Activated naive CD4-positive, alpha-beta T cell (primary cell): ENCODE measurements at places on chromosomes 1 and 21.

GRCh38 chr1:200316148-200316803, 93.6 kb downstream of the ZNF281 start:
- no peak for DNase-seq

- no peak for DNase-seq
Measured at GRCh38 chr1:40876436-40876761, 14.2 kb upstream of the CITED4 start.

DNA sequence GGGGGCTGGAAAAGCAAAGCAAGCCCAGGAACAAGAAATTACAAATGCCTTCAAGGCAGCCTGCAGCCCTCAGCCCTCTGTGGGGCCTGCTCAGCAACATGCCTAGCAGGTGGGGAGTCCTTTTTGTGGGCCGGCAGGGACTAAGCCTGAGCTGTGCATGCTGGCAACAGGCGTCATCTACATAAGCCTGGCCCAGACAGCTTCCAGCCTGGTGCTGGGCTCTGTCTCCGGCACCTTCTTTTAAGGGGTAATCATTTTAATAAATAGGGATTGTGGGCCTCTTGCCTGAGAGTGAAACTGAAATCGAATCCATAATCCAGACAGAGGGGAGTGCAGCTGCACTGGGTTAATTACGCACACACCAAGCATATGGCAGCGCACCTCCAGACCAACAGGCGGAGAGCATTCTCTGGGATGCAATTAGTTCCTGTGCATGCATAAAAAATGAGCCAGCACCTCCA, 96.6 kb downstream of the DDX20 start:
- DNase-seq, result no peak

DNA sequence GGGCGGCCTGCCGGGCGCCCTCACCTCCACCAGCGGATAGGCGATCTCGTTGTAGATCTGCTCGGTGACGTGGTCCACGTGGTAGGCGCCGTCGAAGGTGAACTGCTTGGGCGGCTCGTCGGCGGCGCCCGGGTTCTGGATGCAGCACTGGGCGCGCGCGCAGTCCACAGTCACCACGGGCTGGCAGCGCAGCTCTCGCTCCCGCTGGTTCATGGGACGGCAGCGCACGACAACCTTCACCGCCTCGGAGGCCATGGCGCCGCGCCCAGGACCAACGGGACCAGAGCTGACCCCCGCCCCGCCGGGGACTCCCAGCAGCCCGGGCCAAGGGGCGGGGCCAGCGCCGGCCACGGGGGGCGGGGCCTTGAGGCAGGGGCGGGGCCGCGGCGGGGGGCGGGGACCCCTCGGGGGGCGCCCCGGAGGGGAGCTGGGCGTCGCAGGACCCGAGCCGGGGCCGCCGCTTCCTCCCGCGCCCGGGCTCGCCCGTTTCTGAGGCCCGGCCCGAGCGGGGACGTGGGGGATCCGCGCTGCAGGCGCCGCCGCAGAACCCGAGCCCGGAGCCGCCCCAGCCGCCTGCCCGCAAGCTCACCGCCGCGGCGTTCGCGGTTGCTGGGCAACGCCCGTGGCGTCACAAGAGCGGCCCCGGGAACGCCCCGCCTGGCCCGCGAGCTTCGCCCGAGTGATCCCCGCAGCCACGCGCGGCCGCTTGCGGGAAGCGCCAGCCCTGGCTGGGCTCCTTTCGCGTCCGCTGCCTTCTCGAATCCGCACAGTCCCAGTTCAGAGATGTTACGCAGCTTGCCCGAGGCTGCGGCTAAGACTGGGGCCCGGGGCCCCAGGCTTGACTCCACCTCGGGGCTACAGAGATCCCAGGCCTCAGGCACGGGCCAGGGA, at the start of gene KIF17:
TSS of gene KIF17 (minus strand) at position 556 of the 891 bp plus-strand sequence. CDS start at position 255, 301 bp downstream.
- no peak for DNase-seq

DNA sequence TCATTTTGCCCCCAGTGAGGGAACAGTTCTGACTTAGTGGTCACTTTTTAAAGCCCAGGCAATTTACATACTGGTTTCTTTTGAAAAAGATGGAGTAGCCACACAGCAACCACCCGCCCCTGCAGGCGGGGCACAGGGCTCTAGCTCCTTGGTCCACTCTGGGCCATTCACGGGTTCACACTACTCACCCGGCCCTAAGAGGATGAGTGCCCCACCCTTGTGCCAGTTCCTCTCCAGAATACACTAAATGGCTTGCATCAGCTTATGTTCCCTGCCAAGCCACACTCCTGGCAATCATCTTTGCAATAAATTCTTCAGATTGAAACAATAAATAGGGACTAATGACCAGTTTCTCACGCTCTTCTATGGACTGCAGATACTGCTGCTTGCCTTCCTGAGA, 15.7 kb upstream of the ATP13A2 start:
- no peak for DNase-seq

DNA sequence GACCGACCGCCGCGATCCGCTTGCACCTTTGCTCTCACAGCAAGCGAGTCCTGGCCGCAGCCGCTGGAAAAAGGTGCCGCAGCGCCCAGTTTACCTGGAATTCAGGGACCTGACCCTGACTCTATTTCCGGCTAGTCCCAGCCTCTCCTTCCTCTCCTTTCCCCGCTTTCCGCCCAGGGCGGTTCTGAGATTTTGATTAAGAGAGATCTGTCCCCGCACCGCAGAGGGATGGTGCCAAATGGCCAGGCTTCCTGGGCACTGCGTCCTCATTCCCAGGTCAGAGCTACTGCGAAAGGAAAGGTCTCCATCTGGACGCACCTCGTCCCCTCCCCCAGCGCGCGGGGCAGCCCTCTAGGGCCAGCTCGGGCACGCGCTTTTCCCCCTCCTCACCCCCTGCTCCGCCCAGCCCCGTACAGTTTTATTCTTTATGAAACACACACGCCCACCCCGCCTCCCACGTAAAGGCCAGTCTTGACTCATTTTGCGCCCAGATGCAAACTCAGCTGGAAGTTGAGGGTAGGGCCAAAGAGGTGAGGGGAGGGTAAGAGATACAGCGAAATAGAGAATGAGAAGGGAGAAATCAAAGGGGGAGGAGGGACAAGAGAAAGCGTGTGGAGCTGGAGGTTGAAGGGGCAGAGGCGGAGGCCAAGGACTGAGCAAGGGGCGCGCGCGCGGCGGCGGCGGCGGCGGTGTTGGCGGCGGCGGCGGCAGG, 411.8 kb upstream of the ESRRG start:
- no peak for DNase-seq

- no peak for DNase-seq
Measured at GRCh38 chr1:12778907-12779306, 5.4 kb downstream of the PRAMEF12 start.

- no peak for DNase-seq
Measured at GRCh38 chr1:183287191-183287675, 101.2 kb downstream of the LAMC2 start.

DNA sequence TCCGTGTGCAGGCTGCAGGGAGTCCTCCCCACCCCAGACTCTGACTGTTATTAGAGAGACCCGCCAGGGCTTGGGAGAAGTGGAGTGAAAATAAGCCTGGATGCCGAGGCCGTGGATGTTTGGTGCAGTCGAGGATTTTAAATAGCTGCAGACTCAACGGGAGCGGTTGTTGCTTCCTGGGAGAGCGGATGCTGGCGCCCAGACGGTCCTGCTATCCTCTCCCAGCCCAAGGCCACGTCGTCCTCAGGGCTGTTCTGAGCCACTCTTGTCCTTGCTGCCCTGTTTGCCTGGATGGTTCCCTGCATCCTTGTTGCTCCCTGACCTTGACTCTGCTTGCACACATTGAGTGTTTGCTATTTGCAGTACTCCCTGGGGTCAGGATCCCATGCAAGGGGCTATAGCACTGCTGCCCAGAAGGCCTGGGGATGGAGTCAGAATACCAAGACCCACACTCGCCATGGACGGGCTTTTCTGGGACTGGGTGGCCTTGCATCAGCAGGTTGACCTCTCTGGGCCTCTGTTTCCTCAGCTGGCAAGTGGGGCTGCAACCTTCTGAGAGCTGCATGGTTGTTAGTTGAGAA, 205.3 kb upstream of the C1orf174 start:
- DNase-seq, result no peak

DNA sequence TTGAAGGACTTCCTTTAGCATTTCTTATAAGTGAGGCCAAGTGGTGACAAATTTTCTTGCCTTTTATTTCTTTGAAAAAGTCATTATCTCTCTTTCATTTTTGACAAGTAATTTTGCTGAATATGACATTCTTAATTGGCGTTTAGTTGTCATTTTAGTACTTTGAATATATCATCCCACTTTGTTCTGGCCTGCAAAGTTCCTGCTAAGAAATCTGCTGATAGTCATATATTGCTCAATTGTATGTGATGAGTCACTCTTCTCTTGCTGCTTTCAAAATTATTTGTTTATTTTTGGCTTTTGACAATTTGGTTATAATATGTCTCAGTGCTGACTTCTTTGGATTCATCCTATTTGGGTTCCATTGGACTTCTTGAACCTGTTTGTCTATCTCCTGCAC, 312.6 kb downstream of the DUSP10 start:
- no peak for DNase-seq

DNA sequence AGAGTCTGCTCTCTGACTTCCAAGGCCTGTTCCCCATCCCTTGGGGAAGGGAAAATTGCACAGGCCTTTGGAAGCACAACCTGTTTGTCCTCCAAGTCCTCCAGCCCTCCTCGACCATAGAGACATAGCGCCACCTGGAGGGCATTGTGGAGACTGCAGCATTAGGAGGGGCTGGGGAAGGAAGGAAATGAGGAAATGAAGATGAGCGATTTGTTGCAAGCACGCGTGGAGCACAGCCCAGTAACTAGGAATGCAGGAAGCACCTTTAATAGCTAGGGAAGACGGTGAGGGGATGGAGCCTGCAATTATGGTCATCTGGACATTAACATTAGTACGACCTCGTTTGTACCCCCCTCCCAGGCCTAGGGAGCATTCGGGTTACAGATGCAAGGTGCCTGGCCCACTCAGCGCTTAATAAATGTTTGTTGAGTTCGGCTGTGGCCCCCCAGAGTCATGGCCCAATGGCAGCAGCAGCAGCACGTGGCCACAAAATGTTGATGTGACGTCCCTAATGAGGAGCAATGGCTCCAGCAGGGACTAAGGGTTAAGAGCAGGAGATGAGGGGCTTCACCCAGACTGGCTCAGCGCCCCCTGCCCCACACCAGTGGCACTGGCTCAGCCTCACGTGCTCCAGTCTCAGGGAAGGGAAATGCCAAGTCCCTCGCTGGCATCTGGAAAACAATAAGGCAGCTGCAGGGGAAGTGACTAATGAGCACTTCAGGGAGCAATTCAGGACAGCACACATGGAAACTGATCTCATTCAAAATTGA, 8.0 kb upstream of the CAMK2N1 start:
- peak; percentile 60 for DNase-seq

DNA sequence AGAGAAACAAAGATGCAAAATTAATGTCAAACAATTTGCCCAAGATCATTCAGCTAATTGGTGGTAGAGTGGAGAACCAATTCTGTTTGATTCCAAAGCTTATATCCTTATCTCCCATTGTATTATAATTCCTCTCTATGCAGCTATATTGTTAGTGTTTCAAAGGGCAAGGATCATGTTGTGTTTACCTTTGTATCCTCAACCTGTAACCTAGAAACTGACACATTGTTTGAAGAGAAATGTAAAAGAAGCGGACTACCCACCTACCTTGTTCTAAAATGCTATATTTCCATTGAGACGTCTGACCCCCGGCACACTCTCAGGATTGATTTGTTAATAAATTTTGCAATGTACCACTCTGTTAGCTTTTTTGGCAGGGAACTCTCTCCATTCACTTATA, 9.3 kb downstream of the RAVER2 start:
- no peak for DNase-seq

GRCh38 chr1:150596976-150597375, 17.6 kb upstream of the MCL1 start:
- no peak for DNase-seq

DNA sequence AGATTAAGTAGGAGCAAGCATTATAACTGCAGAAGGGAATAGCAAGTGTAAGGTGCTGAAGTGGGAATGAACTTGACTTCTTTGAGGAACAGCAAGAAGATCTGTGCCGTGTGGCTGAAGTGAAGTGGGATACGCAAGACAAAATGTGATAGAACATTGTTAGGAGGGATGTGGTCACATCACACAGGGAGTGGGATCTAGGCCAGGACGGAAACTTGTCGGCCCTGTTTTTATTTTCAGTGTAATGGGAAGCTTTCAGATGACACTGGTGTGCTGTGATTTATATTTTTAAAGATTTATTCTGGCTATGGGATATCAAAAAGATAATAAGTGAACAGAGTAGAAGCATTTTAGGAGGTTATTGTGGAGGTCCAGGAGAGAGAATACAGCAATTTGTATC, 116.4 kb downstream of the PLA2G4A start:
- no peak for DNase-seq

GRCh38 chr1:228860911-228861831, 125.9 kb downstream of the RHOU start:
- DNase-seq, result no peak

DNA sequence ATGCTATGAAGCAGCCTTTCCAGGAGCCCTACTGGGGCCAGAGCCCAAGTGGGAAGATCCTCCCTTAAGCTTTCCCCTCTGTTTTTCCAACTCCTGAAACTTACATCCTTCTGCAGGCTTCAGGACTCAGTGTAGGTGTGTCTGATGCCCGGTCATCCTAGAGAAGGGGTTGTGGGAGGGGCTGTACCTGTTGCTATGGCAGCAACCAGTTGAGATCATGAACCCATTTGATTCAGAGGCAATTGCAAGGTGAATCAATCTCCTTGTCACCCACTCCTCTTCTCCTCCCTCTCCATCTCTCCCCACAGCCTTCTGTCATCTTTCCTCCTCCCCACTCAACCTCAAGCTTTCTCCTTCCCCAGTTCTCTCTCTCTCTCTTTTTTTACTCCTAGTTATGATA, 151.8 kb downstream of the CACNA1E start:
- DNase-seq, result no peak

GRCh38 chr1:78980511-78980910, 26.0 kb downstream of the ADGRL4 start:
- no peak for DNase-seq

DNA sequence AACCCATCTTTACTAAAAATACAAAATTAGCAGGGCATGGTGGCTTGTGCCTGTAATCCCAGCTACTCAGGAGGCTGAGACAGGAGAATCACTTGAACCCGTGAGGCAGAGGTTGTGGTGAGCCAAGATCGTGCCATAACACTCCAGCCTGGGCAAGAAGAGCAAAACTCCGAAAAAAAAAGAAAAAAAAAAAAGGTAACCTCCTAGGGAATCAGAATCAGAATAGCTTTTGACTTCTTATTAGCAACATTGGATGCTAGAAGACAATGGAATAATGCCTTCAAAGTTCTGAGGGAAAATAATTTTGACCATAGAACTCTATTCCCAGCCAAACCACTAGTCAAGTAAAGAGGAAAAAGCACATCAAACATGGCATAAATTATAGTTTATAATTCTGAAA, 60.9 kb downstream of the LMO4 start:
- no peak for DNase-seq

- DNase-seq, result no peak
Measured at GRCh38 chr1:89005286-89006151, 13.1 kb upstream of the KYAT3 start.
